ENCODE measurements at places on chromosomes 2 and 18.

DNA sequence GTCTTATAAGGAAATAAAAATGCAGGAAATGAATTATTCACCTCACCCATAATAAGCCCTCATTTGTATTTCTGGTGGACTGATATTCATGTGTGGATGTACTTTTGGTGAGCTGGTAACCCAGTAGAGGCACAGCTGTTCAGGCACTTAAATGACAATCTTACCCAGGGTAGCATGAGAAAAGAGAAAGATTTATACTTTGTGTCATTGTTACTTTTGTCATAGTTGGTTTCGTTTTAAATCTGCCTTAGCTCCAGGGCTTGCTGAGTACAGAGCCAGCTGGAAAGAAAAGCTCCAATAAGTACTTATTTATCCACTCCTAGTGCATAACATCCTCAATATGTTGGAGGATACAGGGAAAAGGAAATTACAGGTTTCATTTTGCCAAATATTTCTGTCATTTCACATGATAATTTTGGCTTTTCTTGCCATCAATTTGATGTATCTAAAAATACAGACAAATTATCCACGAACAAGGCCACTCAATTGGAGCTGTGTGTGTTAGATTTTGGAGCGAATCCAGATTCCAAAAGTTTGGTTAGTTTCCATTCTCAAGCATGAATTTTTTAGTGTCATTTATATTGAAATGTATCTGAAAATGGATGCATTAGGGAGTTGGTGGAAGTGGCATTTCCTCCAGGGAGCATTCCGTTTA lies 1276.1 kb upstream of the FAM98A start:
- DNase-seq: no peak

GRCh38 chr2:238242731-238243495 lies 3.1 kb upstream of the HES6 start:
- no peak for DNase-seq

DNA sequence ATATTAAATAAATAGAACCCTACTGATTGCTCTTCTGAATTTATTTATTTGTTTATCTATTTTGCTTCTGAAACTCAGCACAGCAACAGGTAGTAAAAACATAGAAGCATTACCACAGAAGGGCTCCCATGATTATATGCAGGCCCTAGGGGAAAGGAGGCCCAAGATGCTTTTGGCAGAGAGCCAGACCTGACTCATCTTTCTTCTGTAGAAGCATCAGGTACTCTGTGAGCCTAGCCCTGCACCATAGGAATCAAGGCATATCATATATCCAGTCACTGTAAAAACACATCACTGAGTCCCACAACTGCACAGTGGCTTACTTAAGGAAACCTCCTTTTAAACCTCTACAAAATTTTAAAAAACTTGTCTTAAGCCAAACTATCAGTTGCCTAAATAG lies 1.8 kb downstream of the SCN9A start:
- DNase-seq: peak; percentile 95

DNA sequence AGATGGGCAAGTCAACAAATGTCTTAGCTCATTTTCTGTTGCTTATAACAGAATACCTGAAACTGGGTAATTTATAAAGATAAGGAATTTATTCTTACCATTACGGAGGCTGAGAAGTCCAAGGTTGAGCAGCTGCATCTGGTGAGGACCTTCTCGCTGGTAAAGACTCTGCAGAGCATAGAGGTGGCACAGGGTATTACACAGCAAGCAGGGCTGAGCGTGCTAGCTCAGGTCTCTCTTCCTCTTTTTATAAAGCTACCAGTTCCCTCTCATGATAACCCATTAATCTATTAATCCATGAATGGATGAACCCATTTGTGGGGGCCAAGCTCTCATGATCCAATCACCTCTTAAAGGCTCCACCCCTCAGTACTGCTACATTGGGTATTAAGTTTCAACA lies 109.1 kb downstream of the CDK15 start:
- DNase-seq: no peak

- DNase-seq: no peak
These were observed 48.7 kb downstream of the ACKR3 start for GRCh38 chr2:236618370-236618769.

Data from iris pigment epithelial cell (primary cell).